Activated CD8-positive, alpha-beta memory T cell treated with anti-CD3 and anti-CD28 coated beads for 1 hour (primary cell): ENCODE measurements at places on chromosomes 4 and X.

GRCh38 chr4:103289186-103289585 is 91.0 kb upstream of the CENPE start:
- no peak for DNase-seq

GRCh38 chr4:189941005-189941450 is 356 bp downstream of the FRG1 start:
- DNase-seq = no peak

- no peak for DNase-seq
Observed at GRCh38 chr4:27775156-27775555, 914.5 kb downstream of the STIM2 start.

GRCh38 chrX:72030431-72030830 is 101.3 kb downstream of the RTL5 start:
- no peak for DNase-seq

- DNase-seq = no peak
Observed at GRCh38 chr4:86870442-86871069, 21.4 kb upstream of the SLC10A6 start.
